ENCODE measurements at places on chromosomes 4 and X. TPM values are rescaled to one million over a fixed set of nuclear protein-coding genes. Genes with fewer than 3 reads are reported as not detected.

The HTT gene
- 44.5 TPM for total RNA-seq

The SLC7A11 gene
- total RNA-seq: 46.3 TPM

The UGT2B28 gene
- not detected for total RNA-seq

The F8A2 gene
- total RNA-seq: not detected

DNA sequence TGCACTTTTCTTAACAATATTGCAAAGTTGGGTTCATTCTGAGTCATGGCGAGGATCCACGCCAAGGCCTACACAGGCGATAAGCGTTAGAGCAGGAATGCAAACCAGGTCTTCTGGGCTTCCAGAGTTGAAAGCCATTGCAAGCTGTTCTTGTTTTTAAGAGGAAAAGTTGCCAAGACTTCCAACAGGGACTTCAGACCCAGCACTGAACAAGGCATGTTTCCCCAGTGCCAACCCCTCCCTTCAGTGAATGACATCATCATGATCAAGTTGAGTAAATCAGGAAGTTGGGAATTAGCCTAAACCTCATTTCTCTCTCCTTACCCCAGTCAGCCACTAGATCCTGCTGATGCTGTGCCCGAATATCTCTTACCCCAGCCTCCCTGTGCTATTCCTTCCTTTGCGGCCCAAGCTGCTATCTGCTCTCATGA, 355.1 kb downstream of the HS3ST1 start:
- no peak for DNase-seq

DNA sequence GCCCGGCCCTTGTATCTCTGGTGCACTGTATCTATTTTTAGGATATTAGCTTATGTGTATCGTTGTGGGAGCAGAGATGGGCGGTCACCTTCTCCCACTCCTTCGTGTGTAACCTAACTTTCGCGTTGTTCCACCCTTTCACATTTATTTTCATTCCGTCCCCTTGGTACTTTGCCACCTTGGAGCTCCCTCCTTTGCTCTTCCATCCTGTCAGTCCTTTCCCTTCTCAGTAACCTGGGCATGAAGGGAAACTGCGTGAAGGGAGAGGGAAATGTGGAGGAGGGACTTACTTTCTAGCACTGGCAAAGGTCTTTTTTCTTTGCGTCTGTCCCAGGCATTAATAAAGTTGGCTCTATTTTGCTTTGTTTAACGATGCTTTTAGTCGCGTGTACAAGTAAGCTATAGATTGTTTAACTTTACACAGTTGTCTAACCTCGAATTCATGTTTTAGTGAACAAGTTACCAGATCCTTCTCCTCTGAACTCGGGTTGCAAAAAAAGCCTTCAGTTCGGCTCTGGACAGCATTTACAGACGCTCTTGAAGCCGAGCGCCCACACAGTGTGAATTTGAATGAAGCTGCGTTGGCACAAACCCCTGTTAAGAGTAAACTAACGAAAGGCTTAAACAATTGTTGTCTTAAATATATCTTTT, 3.9 kb downstream of the PCDH10 start:
- peak; percentile 41 for DNase-seq

GRCh38 chr4:7430965-7431695, 3.6 kb downstream of the PSAPL1 start:
- DNase-seq: peak; percentile 78

GRCh38 chr4:1240721-1241465, 8.0 kb downstream of the CTBP1 start:
- DNase-seq: peak; percentile 78

DNA sequence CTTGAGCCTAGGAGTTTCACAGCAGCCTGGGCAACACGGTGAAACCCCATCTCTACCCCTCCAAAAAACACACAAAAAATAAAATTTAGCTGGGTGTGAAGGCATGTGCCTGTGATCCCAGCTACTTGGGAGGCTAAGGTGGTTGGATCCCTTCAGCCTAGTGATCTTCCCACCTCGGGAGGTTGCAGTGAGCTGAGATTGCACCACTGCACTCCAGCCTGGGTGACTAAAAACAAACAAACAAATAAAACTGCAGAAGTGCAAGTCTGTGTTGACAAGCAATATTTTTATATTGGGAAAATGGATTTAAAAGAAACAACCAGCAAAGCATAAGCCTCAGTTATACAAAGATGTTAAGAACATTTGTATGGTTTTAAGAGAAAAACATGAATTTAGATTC, 46.1 kb downstream of the IGFBP7 start:
- DNase-seq: no peak

DNA sequence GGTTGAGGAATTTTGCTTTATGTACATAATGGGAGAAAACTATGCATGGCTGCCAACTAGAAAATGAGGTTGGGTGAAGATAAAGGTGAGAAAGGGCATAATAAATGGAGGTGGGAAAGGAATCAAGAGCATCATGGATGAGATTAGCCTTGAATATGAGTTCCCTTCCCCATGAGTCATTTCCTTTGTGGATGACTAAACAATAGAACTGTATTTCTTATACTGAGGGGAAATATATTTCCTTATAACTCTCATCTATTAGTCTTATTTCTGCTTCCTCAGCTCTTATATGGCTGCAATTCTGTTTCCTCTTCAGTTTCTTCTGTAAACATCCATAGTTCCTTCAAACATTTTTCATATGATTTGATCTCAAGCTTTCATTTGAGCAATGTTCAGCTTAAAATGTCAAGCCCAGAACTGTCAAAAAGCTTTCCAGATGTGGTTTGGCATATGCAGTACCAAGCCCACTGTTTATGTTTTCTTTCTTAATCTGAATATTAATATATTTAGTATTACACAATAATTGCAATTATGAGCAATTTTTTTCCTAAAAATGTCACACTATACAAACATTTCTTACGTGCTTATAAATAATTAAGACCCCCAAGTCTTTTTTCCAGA, 100.7 kb upstream of the GRPR start:
- DNase-seq: no peak

DNA sequence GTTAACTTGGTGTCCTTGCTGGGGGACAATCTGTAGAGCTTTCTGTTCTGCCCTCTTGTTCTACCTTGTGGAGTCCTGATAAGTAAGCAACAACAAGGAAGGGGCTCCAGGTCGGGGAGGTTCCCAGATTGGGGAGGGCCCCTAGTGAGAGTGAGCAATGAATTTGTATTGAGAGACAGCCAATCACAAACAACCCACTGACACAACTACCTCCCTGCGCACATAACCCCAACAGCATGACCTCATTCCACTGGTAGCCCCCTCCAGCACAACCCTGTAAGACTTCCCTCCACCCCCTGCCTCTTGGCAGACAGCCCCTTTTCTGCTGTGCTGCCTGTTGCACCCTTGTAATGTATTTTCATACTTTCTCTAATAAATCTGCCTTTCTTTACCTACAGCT, 19.7 kb upstream of the PNPLA4 start:
- DNase-seq: no peak

GRCh38 chrX:48782795-48783194, 3.6 kb upstream of the GATA1 start:
- no peak for DNase-seq

DNA sequence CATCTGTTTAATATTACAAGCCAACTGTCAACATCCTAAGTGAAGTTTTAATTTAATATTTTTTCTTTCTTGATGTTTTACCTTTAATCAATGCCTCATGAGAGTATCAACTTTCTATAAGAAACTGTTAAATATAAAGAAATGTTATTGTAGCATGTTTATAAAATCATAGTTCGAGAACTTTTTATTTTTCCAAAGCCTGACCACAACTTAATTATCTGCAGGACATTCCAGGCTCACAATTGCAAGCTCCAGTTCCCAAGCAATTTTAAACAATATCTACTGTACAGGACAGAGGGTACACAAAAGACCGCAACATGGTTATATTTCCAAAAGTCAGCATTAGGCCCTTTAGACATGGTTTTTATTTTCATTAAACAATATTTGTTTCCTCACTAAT, 20.1 kb downstream of the STX18 start:
- no peak for DNase-seq

DNA sequence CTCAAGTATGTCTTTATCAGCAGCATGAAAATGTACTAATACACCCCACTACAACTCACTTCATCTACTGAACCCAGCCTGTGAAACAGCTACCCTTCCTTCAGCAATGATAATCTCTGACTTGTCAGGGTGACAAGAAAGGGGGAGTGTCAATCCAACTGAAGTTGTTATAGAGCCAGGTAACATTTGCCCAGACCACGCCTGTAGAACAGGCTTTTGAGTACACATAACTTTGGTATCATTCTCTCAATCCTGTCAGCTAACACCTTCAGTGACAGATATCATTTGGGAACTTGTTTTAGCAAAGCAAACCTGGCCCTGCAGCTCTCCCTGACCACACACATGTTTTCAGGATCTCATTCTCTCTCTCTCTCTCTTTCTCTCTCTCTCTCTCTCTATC, 592.2 kb downstream of the SMARCA1 start:
- no peak for DNase-seq

Measured in osteoblast (primary cell).